ENCODE measurements at places on chromosomes 2 and 18. TPM values are rescaled to one million over a fixed set of nuclear protein-coding genes. Genes with fewer than 3 reads are reported as not detected.

PRSS56 gene
- not detected for total RNA-seq

GALNT14 gene
- 0.20 TPM for total RNA-seq

ROCK1 gene
- total RNA-seq = 6.3 TPM

FAM228B gene
- total RNA-seq = 1.8 TPM

C2orf72 gene
- 1.6 TPM for total RNA-seq

WDFY1 gene
- 46.6 TPM for total RNA-seq

IHH gene
- total RNA-seq = not detected

TFPI gene
- 74.7 TPM for total RNA-seq

SERPINB10 gene
- not detected for total RNA-seq

MARCO gene
- not detected for total RNA-seq

GRB14 gene
- total RNA-seq = not detected

SH3RF3 gene
- 1.9 TPM for total RNA-seq

GALR1 gene
- total RNA-seq = not detected

COX5B gene
- 603 TPM for total RNA-seq

INHBB gene
- 0.94 TPM for total RNA-seq

RESP18 gene
- total RNA-seq = not detected

DYSF gene
- total RNA-seq = 0.81 TPM

PUM2 gene
- total RNA-seq = 15.5 TPM

FAM228A gene
- total RNA-seq = not detected

CDK5R2 gene
- total RNA-seq = not detected

BOLL gene
- not detected for total RNA-seq

NT5DC4 gene
- not detected for total RNA-seq

TMEM169 gene
- total RNA-seq = not detected

TTR gene
- not detected for total RNA-seq

SYT4 gene
- total RNA-seq = 0.67 TPM

PEX13 gene
- 59.4 TPM for total RNA-seq

EFR3B gene
- 0.02 TPM for total RNA-seq

SPATA3 gene
- total RNA-seq = not detected

PLGLB1 gene
- total RNA-seq = not detected

LINC00305 gene
- not detected for total RNA-seq

SLC39A6 gene
- total RNA-seq = 101 TPM

GKN2 gene
- total RNA-seq = not detected

TEKT4 gene
- not detected for total RNA-seq

PROC gene
- 0.64 TPM for total RNA-seq

SATB2 gene
- 7.8 TPM for total RNA-seq

CTAGE1 gene
- total RNA-seq = not detected

UCN gene
- total RNA-seq = 1.6 TPM

MARCHF4 gene
- 5.0 TPM for total RNA-seq

FOXI3 gene
- not detected for total RNA-seq

TMEM17 gene
- 2.1 TPM for total RNA-seq

RFTN2 gene
- total RNA-seq = 0.10 TPM

ADRA2B gene
- total RNA-seq = not detected

PLCD4 gene
- total RNA-seq = 0.39 TPM

WNT6 gene
- 0.39 TPM for total RNA-seq

CROCC2 gene
- not detected for total RNA-seq

DSEL gene
- 40.3 TPM for total RNA-seq

ASAP2 gene
- 17.2 TPM for total RNA-seq

MPP4 gene
- total RNA-seq = 5.9 TPM

TIMM21 gene
- total RNA-seq = 45.3 TPM

SAP130 gene
- 12.7 TPM for total RNA-seq

MREG gene
- 3.6 TPM for total RNA-seq

EMILIN1 gene
- 0.17 TPM for total RNA-seq

SAG gene
- total RNA-seq = not detected

LRP1B gene
- total RNA-seq = not detected

MYL12A gene
- 944 TPM for total RNA-seq

TEX44 gene
- not detected for total RNA-seq

LDAH gene
- 18.5 TPM for total RNA-seq
